ENCODE measurements at places on chromosomes 1 and 21. TPM values are rescaled to one million over a fixed set of nuclear protein-coding genes. Genes with fewer than 3 reads are reported as not detected.

Gene DIPK1A
- 8.7 TPM for total RNA-seq

Gene MCOLN3
- 3.6 TPM for total RNA-seq

Gene OR2T29
- total RNA-seq, result not detected

Gene SLC35E2B
- 14.2 TPM for total RNA-seq

Gene ESPN
- total RNA-seq, result 0.44 TPM

Gene TOE1
- 12.3 TPM for total RNA-seq

Gene FMOD
- total RNA-seq, result 0.01 TPM

Data from A549 treated with CpdA at 1 μM for 4 hours (cell line).